ENCODE measurements at places on chromosomes 2 and 18.

GRCh38 chr2:157320409-157320808 is 5.2 kb downstream of the ERMN start:
- DNase-seq: no peak

- DNase-seq: no peak
These were observed 2.3 kb upstream of the TMEM37 start for GRCh38 chr2:119429225-119429981.

DNA sequence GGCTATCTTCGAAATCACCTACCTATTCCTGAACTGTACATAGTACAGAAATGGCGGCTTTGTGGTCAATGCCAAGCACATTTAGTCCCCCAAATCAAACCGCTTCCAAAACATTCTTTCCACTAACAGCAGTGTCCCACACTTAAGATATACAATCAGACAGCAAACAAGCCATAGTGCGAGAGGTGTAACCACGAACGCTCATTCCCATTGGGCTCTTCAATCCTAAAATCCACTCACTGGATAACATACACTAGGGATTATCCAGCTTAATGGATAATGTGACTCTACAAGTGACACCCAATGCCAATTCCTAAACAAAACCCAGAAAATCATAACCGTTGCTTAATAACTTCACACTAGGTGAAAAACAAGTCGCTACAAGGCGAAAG is 2.0 kb downstream of the XPO1 start:
- DNase-seq: no peak

DNA sequence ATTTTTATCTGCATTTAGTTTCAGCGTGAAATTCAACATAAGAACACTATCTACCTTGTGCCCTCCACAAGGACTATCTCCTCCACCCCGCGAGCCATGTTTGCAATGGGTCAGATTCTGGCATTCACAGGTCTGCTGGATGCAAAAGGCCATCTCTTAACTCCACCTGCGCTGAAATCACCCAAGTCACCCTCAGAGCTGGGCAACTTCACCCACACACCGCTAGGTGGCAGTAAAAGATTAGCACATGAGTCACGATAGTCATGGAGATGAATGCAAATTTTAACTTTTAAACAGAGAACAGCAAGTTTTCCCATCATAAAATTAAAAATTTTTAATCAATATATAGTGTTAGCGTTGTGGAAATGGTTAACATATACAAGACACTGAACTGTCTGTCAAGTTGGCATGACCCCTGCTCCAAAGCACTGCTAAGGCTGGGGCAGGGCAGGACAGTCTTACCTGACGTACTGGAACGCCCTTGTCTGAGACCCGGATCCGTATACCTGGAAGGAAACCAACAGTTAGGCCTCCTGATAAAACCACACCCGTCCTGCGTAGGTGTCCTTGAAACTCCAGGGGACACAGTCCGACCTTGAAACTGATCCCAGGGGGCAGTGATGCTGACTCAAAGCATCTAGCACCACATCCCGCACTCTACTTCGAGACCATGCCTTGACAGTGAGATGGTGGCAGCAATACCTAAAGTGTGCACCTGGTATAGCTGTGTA is 89.6 kb downstream of the UXS1 start:
- peak; percentile 57 for DNase-seq

DNA sequence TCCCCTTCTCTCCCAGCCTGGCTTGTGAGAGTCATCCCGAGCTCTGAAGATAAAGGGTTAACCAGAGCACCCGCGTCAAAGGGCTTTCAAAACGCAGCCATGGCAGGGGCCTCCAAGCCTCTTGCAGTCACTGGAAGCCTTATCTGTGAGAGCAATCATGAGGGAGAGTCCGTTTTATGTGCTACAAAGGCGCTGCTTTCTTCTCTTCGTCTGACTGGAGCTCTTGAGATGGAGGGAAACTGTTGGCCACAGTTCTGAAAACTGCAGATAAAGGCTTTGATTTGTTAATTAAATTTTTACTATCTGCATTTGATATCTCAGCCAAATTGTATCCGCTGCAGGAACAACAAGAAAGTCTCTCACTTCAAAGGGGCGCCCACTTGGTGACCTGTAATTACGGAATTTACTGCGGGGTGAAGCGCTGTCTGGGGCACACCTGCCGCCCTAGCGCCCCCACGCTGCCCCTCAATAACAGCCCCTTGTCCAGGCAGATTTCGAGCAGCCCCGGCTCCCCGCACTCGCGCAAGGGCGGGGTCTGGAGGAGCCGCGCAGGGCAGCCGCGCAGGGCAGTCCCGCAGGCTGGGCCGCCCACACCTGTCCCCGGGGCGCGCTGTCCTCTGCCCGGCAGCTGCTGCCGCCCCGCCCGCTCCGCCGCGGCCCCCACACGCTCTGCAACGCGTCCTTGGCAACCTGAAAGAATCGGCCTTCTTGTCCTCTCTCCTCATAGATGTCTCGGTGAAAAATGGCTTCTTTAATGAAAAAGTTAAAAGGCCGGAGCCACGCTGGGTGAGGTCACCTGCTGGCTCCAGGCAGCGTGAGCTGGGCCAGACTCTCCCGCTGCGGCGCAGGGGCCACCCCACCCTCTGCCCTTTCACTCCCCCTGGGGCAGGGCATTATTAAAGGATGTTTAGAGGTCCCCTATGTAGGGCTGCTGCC is 217.9 kb downstream of the VAPA start:
- no peak for DNase-seq

GRCh38 chr2:84449055-84449454 is 10.0 kb downstream of the SUCLG1 start:
- no peak for DNase-seq

GRCh38 chr2:176844461-176844860 is 368.1 kb upstream of the HNRNPA3 start:
- no peak for DNase-seq
